GM03348 (cell line): ENCODE measurements at places on chromosomes 16 and 17.

DNA sequence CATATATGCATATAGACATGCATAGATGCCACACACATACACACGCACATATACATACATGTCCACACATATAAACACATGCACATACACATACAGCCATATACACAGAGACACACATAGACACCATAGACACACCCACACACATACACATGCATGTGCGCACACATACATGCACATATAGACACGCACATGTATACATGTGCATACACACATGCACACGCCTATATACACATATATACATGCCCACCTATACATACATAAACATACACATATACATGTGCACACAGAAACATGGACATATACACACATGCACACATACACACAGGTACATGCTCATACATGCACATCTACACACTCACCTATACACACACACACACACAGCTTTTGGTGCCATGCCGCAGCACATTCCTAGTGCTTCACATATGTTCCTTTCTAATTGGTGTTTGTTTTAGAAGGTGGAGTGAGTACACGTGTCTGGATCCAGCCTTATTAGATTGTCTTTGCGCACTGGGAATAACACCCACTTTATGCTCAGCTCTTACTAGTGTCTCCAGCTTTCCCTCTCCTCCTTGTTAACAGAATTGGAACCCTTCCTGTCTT lies 198.0 kb downstream of the RPTOR start:
- no peak for DNase-seq

DNA sequence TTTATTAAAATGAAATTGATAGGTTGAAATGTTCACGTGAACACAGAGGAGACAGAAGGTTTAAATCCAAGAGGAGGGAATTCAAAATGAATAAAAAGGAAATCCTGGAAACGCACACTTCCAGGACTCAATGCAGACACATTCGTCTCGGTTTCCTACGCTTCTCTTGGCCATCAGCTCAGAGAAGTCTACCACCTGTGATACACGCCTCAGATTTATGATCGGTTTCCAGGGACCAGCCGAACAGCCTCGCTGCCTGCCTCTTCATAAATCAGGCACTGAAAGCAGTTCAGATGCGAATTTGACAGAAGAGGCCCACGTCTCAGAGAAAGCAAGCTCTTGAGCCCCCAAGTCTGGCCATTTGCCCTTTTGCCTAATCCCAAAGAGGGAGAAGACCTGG lies 125.5 kb upstream of the IRX3 start:
- no peak for DNase-seq

- no peak for DNase-seq
Measured at GRCh38 chr16:55499281-55499680, 9.6 kb upstream of the LPCAT2 start.

GRCh38 chr17:50181591-50182560 lies 16.1 kb downstream of the SGCA start:
- no peak for DNase-seq

DNA sequence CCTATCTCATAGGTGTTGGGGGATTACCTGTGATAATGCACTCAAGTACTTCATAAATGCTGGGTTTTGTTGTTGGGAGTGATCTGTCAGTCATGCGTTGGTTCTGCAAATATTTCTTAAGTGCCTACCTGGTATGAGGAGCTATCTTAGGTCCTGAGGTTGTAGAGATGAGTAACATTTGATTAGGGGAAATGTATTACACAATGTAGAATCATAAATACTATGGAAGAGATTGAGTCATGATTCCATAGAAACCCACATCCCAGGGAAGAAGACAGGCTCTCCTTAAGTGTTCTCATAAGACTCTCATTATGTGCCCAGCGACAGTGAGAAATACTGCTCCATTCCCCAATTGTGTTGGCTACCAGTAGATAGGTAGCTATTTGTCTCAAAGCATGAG lies 240.1 kb downstream of the FTO start:
- no peak for DNase-seq

DNA sequence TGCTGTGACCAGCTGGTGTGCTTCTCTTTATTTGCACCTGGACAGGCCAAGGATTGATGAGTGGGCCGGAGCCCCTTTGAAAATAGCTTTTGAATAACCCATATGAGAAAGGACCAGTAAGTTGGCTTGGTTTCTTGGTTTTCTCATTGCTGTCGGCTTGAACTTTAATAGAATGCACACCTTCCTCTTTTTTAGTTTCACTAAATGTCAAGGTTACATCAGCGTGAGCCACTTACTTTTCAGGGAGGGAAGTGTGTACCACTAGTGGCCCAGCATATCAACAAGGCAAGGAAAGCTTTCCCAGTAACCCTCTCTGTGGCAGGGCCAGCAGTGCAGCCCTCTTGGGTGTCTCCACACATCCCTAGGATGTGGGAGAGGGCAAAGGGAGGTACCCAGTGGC lies 433.3 kb downstream of the CA10 start:
- no peak for DNase-seq

- DNase-seq, result no peak
Measured at GRCh38 chr17:81514489-81514738, 1.8 kb upstream of the ACTG1 start.

DNA sequence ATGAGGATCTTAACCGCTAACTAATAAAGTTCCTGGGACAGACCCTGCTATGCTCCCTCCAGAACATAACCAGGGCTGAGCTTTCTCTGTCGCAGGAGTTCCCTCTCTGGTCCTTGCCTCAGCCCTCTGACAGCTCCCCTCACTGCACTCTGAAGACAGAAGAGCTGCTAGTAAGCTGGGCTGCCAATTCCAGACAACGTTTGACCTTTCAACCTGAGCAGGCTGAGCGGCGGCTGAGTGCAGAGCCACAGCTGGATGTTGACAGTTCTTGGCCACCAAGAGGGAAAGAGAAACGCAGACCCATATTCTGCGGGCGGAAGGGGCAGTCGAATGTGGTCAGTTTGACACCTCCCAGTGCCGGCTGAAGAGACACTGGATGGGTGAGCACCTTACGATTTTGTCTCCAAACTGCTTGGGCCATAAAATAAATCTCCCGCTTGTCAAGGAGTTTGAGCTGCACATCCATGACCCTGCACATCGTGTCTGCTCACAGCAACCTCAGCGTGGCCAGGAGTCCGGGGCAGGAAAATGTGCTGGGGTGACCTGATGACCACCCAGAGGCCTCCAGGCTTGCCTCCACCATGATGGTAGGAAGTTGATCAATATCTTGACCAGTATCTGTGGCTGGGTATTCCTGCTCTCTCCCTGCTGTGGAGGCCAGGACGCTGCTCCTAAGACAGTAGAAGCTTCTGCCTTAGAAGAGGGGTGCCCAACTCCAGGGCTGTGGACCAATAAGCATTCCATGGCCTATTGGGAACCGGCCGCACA lies 209.2 kb downstream of the PARN start:
- DNase-seq, result no peak

GRCh38 chr16:81567987-81568748 lies 123.6 kb downstream of the CMIP start:
- peak; percentile 89 for DNase-seq

DNA sequence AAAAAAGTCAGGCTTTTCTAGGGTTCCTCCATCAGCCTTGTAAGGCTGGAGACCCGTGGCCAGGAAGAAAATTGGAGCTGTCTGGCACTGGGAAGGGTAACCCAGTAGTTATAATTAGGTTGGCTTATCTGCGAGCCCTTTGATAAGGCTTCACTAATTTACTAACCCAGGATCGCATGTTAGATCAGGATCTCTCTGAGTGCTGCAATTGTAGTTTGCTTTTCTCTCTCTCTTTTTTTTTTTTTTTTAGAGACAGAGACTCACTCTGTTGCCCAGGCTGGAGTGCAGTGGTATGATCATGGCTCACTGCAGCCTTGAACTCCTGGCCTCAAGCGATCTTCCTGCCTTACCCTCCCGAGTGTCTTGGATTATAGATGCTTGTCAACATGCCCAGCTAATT lies 17.0 kb downstream of the ABCC1 start:
- no peak for DNase-seq

GRCh38 chr17:82592767-82593589 lies 55.3 kb downstream of the WDR45B start:
- peak; percentile 74 for DNase-seq

GRCh38 chr17:81200695-81201580 lies 21.8 kb downstream of the CEP131 start:
- peak; percentile 86 for DNase-seq

- DNase-seq, result no peak
Measured at GRCh38 chr16:74249846-74250245, 46.8 kb upstream of the PSMD7 start.

GRCh38 chr17:44384823-44385286 lies 4.6 kb downstream of the ITGA2B start:
- DNase-seq, result peak; percentile 44

- no peak for DNase-seq
Measured at GRCh38 chr16:75503801-75504200, 8.6 kb upstream of the CHST6 start.

GRCh38 chr17:42025191-42025579 lies 5.3 kb downstream of the NKIRAS2 start:
- no peak for DNase-seq

- DNase-seq, result no peak
Measured at GRCh38 chr17:51645056-51645455, 384.7 kb downstream of the UTP18 start.

GRCh38 chr16:11273721-11274324 lies 394 bp upstream of the PRM3 start:
- DNase-seq, result no peak

GRCh38 chr16:88703486-88704309 lies 2.5 kb downstream of the RNF166 start:
- DNase-seq, result no peak

- peak; percentile 95 for DNase-seq
Measured at GRCh38 chr17:7833795-7834541, at the start of gene KDM6B. TSS of gene KDM6B (plus strand) at chr17:7834217. CDS start at chr17:7845555, 11,338 bp downstream.

DNA sequence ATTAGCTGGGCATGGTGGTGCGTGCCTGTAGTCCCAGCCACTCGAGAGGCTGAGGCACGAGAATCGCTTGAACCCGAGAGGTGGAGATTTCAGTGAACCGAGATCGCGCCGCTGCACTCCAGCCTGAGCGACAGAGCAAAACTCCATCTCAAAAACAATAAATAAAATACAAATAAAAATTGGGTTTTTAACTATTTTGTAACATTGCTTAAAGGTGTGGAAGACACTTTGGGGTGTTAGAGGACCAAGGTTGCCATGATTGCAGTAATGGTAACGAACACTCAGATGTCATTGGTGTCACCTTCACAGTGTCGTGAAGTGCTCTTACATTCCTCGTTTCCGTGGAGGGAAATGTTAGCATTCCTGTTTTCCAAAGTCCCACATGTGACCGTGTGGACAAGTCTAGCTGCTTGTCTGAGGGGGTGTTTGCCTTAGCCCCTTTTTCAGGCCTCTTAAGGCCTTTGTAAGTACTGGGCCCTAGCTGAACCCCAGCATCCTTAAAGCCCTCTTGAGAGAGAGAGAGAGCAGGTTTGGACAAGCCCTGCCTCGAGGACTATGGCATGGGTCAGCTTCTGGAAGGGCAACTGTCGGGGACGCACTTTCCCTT lies 8.6 kb downstream of the C16orf96 start:
- no peak for DNase-seq

DNA sequence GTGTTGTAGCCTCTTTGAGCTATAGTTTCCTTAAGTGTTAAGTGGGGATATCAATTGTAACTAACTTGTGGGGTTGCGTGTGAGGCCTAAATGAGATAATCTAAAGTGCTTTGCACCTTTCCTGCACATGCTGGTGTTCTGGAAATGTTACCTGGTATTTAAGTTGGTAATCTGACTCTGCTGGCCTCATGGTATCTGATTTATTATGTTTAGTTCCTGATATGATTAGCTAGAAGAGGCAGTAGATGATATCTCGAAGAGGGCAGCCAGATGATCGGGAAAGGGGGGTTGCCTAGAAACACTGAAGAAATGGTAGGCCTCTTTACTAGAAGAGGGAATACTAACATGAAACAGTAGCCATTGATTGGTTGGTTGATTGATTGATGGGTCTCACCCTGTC lies 65.4 kb upstream of the CLEC18A start:
- DNase-seq, result no peak

DNA sequence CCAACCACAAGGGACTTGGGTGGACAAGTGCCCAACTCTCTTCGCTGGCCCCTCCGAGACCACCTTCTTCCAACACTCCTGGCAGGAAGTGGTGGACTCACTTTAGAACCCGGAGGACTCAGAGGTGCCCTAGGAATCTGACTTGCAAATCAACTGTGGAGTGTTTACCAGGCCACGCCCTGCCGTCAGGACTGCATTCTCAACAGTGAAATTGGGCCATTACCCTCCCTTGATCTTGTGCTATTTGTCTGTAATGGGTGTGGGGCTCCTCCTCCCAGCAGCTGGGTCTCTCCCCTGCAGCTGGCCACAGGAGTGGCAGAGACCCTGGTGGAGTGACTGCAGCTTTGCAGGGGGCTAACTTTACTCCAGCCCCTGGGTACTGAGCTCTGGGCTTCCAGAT lies 212.2 kb upstream of the RPL38 start:
- DNase-seq, result no peak

DNA sequence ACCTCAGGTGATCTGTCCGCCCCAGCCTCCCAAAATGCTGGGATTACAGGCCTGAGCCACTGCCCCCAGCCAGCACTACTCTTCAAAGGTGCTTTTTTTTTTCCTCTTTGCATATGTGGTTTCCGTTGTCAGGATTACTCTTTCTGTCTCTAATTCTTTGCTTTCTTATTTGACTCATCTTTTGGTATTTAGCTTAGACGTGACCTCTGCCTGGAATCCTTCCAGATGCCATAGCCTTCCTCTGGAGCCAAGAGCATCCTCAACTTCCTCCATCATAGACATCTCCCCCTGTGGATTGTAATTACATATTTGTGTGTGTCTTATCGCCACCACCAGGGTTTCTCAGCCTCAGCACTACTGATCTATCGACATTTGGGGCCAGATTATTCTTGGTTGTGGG lies 84.4 kb upstream of the XYLT1 start:
- peak; percentile 73 for DNase-seq

DNA sequence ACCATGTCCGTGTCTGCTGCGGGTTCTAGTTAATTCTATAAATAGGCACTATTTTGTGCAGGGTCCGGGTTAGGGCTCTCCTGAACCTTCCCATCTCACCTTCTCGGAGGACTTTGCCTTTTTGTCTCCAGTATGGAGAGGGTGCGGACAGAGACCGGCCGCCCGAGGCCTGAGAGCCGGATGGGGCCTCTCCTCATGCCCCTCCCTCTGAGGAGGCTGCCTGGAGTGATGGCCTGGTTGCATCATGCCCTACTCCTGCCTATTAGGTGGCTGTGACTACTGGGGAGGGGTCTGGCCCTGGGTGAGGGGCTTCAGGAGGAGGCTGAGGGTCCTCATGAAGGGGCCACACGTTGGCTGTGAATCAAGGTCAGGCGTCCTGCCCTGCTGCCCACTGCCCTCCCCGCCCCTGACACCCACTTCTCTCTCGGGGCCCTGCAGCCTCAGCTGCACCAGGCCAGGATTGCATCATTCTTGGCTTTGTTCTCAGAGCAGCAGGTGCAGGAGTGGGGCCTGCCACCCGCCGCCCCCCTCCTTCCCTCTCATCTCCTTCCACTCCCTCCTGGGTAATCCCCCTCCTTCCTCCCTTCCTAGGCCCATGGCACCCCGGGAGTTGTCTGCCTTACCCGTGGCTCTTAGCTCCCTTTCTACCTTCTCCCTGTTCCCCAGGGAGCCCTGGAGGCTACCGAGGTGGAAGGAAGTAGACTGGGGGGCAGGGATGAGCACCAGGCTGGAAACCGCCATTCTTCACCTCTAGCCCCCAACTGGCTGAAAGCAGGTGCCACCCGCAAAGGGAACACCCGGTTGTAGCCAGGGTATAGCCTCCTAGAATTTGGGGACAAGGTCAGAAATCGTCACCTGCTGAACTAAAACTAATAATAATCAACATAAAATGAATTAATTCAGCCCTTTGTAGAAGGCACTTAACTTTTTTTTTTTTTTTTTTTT lies 12.7 kb upstream of the ARHGAP23 start:
- DNase-seq, result peak; percentile 85
